NCI-H1930 (cell line): ENCODE measurements at places on chromosomes 1 and 21.

GRCh38 chr1:200909757-200910239, 15.1 kb downstream of the INAVA start:
- DNase-seq: no peak

- no peak for DNase-seq
These were observed 992 bp upstream of the SSX2IP start for GRCh38 chr1:84691122-84691783.

DNA sequence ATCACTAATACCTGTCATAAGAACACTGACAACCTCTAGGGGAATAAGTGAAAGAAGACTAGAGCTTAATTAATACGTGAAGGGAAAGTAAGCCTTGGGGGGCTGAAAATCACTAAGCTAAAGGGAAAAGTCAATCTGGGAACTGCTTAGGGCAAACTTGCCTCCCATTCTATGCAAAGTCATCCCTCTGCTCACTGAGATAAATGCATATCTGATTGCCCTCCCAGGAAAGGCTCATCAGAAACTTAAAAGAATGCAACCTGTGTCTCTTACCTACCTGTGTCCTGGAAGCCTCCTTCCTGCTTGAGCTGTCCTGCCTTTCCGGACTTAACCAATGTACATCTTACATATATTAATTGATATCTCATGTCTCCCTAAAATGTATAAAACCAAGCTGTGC, 81.8 kb downstream of the WDR64 start:
- no peak for DNase-seq

GRCh38 chr1:96632045-96632664, 89.4 kb upstream of the PTBP2 start:
- DNase-seq: no peak

- DNase-seq: no peak
These were observed 67.2 kb upstream of the HOOK1 start for GRCh38 chr1:59747420-59748024.

DNA sequence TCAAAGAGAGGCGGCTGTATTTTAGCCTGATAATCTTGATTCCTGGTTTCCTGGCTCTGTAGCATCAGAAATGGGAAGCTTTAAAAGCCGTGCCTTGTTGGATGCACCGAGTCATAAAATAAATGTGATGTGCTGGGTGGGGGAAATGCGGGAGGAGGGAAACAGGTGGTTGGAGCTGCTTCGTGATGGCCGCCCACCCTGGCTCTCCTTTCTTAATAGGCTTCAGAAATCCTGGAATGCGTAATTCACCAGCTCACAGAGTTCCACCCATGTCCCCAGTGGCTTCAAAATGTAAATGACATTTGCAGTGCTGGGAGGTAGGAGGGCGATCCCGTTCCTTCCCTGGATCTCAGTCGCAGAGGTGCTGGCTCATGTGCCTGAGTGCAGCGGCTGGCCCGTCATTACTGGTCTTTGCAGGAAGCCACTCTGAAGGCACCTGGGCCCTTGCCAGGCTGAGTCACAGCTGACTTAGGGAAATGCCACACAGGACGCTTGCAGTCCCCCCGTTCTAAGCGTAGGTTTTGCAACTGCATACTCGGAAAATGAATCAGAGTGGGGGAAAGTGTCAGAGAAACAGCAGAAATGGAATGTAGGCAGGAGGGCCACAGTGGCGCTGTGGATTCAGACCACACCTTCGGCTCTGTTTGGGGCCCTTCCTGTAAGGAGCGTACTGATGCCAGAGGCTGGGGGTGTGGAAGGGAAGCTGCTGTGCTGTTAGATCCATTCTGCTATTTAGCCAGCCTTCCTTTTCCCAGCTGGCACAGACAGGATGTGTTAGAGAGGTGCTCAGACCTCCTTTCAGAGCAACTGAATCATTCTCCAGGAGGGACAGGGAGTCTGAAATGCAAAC, 37.6 kb downstream of the GALNT2 start:
- no peak for DNase-seq

DNA sequence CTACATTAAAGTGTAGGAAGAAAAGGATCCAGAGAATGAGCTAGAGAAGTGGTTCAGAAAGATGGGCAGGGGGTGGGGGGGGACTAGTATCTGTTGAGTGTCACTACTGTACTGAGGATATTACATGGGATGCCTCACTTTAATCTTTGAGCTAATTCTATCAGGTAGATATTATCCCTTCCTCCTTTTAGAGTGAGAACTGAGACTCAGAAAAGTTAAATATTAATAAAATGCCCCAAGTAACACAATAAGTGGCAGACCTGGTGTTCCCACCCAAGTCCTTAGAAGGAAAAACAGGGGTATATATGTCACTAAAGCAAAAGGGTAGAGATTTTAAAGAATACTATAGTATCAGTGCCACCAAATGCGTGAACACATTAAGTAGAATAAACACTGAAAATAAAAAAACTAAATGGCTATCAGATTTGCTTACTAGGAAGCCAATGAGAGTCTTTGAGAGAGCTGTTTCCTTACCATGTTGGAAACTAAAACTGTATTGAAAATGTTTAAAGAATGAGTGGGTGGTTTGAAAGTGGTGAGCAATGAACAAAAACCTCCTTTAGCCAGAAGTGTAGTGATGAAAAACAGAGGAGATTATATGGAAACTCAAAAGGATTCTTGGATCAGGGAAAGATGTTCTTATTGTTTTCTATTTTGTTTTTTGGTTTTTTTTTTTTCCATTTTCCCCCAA, 230.8 kb downstream of the BARHL2 start:
- DNase-seq: no peak

DNA sequence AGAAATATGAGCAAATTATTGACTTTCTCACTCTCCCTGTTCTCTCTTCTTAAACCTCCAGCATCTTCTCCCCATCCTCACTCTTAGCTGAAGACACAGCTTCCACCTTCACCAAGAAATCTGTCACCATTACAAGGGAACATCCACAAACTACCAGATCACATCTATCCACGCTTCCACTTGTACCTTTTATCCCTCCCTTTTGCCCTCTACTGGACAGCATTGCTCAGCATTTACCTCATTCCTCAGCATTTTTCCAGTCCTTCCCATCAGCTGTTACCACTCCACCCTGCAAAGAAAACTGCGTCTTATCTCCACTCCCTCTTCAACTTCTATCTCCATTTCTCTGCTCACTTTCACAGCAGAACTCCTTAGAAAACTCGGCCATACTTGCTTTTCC, 42.6 kb downstream of the KCNJ6 start:
- DNase-seq: no peak

GRCh38 chr1:198337886-198338285, 181.1 kb downstream of the NEK7 start:
- no peak for DNase-seq

DNA sequence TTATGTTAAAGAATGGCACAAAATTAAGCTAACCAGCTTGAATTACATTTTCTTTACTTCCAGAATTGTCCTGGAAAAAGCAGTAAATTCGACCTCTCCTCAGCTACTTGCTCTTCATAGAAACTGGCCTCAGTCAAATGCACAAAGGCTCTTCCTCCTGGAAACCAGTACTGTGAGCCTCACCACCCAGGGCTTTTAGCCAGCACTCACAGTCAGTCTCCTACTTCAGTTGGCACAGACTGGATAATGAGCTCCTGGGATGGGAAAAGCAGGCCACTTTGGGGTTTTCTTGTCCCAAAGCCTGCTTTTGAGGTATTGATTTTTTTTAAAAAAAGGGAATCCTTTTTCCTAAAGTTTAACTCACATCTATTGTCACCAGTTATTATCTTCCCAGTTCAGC, 40.4 kb downstream of the SCYL3 start:
- DNase-seq: no peak

- DNase-seq: no peak
These were observed 686 bp downstream of the MIIP start for GRCh38 chr1:12019858-12020509.

- DNase-seq: no peak
These were observed 7.1 kb upstream of the S100A11 start for GRCh38 chr1:152043870-152044269.

DNA sequence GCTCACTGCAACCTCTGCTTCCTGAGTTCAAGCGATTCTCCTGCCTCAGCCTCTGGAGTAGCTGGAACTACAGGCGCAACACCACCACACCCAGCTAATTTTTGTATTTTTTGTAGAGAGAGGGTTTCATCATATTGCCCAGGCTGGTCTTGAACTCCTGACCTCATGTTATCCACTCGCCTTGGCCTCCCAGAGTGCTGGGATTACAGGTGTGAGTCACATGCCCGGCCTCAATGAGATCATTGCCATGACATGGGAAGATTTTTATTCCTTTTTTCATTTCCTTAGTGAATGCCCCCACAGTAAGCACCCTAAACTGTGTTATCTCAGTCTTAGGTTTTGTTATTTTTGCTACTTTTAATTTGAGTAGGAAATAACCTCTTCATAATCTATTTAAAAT, 977.9 kb downstream of the BRINP3 start:
- DNase-seq: no peak

- DNase-seq: no peak
These were observed 227.0 kb downstream of the FGGY start for GRCh38 chr1:59523745-59524450.

DNA sequence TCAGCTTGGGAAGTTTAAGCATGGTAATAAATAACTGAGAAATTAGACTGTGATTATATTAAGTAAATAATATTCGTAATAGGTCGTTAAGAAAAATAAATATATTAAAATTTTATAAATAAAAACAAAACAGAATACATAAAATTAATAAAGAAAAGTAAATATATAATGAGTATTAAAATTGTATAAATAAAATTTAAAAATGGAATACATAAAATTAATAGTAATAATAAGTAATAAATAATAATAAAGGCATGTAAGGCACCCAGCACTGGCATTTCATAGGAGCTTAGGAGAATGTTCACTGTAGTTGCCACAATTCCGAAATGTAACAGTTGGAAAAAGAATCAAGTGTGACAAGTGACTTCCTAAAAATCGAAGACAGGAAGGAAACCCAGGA, 45.8 kb upstream of the FHAD1 start:
- DNase-seq: no peak

DNA sequence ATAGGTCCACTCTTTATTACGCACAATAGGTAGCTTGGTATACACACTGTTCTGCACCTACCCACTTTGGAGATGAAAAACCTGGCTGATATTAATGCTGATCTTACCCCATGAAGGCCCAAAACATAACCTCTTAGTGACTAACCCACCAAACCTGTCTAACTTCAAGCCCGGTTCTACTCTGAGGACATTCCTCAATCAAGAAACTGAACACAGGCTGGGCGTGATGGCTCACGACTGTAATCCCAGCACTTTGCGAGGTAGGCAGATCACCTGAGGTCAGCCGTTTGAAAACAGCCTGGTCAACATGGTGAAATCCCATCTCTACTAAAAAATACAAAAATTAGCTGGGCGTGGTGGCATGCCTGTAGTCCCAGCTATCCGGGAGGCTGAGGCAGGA, 50.5 kb downstream of the EYA3 start:
- DNase-seq: no peak

GRCh38 chr1:8152731-8153702, 126.9 kb upstream of the ERRFI1 start:
- DNase-seq: no peak

GRCh38 chr1:108816049-108816893, 40.6 kb downstream of the AKNAD1 start:
- DNase-seq: no peak

DNA sequence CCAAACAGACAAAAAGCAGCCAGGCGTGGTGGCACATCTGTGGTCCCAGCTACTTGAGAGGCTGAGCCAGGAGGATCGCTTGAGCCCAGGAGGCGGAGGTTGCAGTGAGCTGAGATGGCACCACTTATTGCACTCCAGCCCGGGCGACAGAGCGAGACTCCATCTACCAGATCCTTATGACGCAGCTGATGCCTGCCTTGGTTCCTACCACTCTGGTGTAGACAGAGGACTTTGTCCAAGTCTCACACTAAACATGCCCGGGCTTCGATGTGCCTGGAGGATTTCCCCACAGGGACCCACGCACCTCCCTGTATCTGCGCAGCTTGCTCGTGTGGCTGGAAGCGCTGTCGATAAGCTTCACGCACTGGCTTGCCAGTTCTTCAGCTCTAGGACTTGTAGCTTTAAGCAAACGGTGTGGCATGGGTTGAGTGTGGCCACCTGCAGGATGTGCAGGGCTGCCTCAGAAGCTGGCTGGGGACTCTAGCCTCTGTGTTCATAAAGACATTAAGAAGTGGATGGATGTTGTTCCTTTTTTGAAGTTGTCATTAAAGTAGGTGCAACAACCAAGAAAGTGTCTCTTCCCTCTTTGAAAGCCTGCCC, 4.8 kb downstream of the TPRG1L start:
- no peak for DNase-seq

DNA sequence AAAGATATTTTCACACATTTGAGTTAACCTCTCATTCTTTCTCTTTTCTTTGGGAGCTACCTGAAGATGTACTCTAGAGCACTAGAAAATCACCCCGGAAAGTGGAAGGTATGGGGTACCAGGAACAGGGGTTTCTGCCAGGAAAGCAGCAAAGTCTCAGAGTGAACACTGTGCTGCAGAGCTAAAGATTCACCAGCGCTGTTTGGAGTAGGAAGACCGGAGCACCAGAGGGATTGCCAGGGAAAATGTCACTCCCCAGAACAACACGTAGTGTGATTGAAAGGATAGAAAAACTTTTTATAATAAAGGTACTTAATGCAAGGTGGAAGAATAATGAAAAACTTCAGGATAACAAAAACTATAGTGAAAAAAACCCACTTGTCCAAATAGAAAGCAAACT, 26.7 kb upstream of the KCNK1 start:
- no peak for DNase-seq

GRCh38 chr1:65769636-65770035, 23.1 kb upstream of the PDE4B start:
- DNase-seq: no peak

GRCh38 chr21:45444385-45444784, 39.4 kb downstream of the COL18A1 start:
- no peak for DNase-seq

DNA sequence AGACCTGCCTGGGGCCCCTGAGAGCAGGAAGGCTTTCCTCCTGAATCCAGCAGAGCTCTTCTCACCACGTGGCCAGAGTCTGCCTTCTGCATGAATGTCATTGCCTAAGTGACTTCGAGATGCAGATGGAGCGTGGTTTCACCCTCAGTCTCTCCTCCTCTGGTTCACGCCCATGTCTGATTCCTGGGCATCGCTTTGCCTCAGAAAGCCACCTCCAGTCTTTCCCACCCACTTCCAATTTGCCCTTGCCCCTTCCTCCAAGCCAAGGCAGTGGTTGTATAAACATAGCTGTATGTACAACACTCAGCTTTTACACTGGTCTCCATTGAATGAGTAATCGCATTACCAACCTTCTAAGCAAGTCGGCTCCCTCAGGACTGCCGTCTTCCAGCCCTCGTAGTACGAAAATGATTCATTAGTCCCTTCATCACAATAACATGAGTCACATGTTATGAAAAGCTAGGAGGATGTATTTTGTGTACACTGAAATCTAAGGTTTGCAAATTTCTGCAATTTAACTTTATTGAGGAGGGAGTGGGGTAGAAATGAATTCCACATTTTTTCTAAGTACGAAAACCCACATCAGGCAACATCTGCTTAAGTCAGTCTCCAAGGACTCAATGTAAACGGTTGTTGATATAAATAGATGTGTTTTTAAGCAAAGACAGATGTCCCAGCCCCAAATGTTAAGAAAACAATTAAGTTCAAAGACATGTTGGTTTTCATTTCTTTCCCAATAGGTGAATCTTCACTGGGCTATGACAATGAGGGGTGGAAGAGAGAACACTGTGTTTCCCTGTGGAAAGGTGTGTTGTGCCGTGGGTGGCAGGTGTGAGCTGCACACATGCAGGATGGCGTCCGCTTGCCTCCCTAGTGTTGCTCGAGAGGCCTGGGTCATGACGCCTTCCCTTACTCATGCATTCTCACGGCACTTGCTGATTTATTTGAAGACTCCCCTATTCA, 32.3 kb upstream of the ETS2 start:
- no peak for DNase-seq

GRCh38 chr1:33347650-33347992, 26.7 kb upstream of the A3GALT2 start:
- DNase-seq: no peak

- DNase-seq: no peak
These were observed 70.0 kb downstream of the ALG14 start for GRCh38 chr1:95002540-95003432.
